ENCODE measurements at places on chromosomes 16 and 17. TPM values are rescaled to one million over a fixed set of nuclear protein-coding genes. Genes with fewer than 3 reads are reported as not detected.

The NPTX1 gene
- total RNA-seq, result 1.7 TPM

The DHX58 gene
- total RNA-seq, result 35.9 TPM

The CHST5 gene
- total RNA-seq, result 0.55 TPM

The CCDC200 gene
- total RNA-seq, result 147 TPM

The CLDN6 gene
- 0.74 TPM for total RNA-seq

The STX1B gene
- 6.3 TPM for total RNA-seq

DNA sequence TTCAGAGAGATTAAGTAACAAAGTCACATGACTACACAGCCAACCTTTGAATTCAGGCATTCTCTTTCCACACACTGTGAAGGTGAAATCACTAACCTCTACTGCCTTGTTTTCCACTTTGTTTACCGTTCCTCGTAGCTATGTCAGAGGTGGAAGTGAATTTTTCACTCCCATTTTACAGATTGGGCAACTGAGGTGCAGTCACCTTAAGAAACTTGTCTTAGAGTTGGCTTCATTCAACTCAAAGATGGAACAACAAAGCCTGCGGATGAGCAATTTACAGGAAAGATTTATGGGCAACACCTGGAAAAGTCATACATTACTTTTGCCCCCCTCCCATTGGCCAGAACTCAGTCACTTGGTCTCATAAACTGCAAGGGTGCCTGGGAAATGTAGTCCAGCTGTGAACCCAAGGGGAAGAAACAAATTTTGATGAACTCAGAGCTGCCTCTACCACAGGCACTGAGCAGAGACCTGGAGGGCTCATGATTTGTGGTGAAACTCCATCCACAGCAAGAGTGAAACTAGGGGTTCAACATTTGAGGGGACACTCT lies 784.6 kb upstream of the EEF2KMT start:
- DNase-seq, result peak; percentile 16

DNA sequence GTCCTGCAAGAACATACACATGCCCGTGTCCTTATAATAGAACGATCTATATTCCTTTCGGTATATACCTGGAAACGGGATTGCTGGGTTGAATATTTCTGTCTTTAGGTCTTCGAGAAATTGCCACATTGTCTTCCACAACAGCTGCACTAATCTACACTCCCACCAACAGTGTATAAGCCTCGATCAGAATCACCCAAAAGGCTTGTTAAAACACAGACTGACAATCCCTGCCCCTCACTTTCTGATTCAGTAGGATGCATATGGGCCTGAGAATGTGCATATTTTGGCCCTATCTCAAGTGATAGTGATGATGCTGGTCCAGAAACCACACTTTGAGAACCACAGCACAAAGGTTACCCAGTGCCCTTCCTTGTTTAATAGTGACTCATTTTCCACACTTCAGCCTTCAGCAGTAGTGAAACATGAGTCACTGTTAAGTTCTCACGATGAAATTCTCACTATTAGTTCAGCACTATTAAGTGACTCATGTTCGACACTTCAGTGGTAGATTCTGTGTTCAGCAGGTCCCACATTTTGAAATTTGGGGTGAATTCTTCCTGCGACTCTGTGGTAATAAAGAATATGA lies 215.6 kb downstream of the GRIN2A start:
- DNase-seq, result no peak

DNA sequence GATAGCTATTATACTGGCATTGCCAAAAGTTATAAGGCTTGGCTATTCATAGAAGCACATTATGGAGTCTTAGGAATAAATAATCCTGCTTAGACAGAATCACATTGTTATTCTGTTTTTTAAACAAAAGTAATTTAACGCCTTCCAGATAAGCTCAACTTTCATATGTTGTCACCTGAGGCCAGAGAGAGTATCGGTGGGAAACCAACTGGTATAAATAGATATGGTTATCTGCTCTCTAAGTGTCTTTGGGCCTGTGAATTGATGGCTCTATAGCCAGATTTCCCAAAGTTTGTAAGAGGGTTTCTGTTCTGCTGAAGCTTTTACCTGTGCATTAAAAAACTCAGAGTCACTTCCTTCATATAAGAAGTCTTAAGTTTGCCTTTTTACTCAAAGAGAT lies 1449.4 kb downstream of the CDH11 start:
- DNase-seq, result no peak

- no peak for DNase-seq
Measured at GRCh38 chr17:10683853-10684252, 13.5 kb downstream of the SCO1 start.

- peak; percentile 72 for DNase-seq
Measured at GRCh38 chr16:89921702-89922476, 1.3 kb upstream of the TUBB3 start.

DNA sequence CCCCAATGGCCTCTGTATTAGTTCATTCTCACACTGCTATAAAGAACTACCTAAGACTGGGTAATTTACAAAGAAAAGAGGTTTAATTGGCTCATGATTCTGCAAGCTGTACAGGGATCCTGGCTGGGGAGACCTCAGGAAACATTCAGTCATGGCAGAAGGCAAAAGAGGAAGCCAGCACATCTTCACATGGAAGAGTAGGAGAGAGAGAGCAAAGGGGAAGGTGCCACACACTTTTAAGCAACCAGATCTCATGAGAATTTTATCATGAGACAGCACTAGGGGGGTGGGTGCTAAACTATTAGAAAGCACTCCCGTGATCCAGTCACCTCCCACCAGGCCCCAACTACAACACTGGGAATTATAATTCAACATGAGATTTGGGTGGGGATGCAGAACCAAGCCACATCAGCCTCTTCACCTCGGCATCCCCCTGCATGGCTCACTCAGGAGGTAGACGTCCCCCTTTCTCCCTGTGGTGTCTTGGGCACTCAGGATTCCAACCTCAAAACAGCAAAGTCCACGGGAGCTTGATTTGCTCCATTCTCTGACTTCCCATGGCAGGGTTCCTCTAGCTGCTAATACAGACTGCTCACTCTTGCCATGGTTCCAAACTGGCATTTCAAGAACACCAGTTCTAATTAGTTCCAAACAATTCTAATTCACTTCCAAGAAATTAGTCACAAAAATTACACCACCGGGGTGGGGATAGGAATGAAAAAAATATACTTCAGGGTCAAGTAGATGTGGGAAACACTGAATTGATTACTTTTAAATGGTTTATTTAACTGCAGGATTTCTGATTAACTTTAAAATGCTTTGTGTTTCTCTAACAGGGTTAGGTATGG lies 203.8 kb upstream of the HSBP1 start:
- DNase-seq, result no peak

DNA sequence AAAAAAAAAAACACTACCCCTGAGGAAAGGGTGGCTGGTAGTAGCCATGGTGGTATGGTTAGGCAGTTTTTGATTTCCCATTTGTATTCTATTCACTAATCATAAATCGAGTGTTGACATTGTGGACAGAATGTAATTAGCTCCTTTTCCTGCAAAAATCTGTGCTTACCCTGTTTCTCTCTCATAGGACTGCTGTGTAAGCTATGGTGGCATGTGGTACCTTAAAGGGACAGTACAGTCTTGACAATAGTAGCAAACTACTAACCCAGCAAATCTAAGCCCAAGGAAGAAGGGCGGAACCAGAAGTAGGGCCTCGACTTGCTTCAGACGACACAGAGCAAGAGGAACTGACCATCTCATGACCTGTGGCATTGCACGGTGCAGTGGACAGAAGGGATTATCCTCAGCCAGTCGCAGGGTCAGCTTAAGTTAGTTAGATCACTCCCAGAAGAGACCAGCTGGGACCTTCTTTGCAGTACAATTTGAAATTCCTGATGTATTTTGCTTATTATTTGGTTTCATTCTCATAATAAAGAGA lies 36.3 kb downstream of the POLR3E start:
- DNase-seq, result no peak

- no peak for DNase-seq
Measured at GRCh38 chr16:61432421-61432820, 603.8 kb downstream of the CDH8 start.

DNA sequence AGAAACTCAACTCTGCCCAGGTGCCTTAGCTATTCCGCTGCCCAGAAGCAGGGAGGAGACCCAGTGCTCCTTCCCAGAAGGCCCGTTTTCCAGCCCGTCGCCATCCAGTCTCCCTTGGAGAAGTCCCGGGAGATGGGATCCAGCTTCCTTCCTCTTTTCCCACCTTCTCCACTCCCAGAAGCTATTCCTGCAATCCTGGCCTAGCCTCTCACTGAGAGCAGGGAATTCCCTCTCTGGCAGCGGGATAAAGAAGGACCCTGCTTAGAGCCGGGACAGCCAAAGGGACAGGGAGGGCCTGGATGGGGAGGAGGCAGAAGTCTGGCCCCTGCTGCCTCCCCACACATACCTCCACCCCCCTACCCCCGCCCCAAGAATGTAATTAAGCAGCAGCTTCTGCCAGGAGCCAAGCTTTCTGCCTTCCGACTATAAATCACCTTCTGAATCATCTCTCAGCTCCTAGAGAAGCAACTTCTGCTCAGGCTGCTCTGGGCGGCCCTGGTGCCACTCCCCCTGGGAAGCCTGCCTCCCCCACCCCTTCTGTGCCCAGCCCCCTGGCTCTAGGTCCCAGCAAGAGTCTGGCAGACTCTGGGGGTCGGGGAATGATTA lies 6.4 kb downstream of the WNT3 start:
- DNase-seq, result no peak

GRCh38 chr16:13039526-13039925 lies 138.1 kb downstream of the SHISA9 start:
- DNase-seq, result no peak

GRCh38 chr17:59105852-59106462 lies 723 bp downstream of the TRIM37 start:
- peak; percentile 75 for DNase-seq

- DNase-seq, result peak; percentile 74
Measured at GRCh38 chr17:64326420-64327054, 63.5 kb upstream of the TEX2 start.

GRCh38 chr17:21025451-21025850 lies 17.4 kb downstream of the USP22 start:
- DNase-seq, result no peak

DNA sequence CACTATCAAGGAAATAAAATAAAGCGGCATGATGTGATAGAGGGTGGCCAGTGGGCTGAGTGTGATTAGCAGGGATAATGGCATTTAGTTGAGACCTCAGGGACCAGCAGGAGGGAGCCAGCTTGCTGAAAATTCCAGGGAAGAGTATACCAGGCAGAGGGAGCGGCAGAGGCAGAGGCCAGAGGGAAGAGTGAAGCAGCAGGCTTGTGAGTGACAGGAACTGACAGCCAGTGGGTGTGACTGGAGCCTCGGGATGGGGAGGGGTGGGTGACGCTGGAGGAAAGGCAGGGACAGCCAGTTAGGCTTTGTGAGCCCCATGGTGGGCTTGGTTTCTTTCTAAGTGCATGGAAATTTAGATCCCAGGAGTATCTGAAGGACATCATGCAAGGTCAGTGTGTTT lies 209.7 kb upstream of the CACNG3 start:
- no peak for DNase-seq

DNA sequence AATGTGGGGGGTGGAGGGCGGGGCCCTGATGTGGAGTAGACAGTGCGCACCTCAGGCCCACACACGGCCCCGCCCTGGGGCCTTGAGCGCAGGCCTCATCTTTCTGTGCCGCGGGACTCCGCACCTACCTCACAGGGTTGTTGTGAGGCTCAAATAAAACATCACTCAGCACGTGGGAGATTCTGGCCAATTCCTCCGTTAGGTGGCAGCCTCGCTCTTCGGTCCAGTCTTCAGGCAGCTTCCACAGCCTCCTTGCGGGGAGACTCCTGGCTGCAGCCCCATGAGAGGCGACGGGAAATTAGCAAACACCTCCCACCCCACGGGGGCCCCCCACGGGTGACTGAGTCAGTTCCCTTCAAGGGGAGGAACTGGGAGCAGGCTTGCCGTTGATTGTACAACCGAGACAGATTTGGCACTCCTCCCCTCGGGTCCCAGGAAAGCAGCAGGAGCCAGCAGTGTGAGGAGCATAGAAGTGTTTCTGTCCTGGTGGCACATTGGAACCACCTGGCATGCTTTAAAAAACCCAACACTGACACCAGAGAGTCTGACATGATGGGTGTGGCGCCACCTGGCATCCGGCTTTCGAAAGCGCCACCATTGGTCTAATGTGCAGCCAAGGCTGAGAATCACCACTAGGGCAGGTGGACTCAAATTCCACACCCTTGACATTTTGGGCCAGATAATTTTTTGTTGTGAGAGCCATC lies 7.6 kb downstream of the MRM1 start:
- peak; percentile 67 for DNase-seq

Data from testis (tissue), 5 donors.